Stimulated activated CD8-positive, alpha-beta memory T cell treated with anti-CD3 and anti-CD28 coated beads, Interleukin-4, amount 100 ng/mL, for 4 hours (primary cell): ENCODE measurements at places on chromosomes 5 and 9.

GRCh38 chr5:115475788-115476187, 68.8 kb downstream of the FEM1C start:
- DNase-seq = no peak

DNA sequence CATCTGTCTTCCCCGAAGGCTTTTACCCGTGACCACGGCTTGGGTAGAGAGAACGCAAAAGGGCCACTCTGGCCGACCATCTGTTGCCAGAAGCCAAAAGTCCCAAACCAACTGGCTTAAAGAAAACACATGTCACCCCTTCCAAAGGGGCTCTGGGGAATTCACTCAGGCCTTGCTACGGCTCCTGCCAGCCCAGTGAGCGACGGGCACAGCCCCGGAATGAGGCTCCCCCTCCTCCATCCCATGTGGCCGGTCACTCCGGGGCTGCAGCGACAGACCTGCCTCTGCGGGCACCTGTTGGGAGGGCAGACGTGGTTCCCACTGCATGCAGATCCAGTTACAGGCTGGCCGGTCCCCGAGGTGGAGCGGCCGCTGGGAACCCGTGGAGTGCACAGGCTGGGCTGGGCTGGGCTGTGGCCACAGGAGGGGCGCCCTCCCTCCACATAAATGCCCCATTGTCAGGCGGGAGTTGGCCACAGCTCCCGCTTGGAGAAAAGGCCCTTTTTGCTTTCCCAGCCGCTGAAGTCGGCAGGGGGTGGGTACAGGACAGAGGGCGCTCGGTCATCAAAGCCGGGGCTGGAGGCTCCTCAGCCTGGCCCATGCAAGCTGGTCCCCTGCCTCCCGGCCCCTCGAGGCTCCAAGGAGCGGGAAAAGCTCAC, 19.9 kb downstream of the NOTCH1 start:
- DNase-seq = no peak

DNA sequence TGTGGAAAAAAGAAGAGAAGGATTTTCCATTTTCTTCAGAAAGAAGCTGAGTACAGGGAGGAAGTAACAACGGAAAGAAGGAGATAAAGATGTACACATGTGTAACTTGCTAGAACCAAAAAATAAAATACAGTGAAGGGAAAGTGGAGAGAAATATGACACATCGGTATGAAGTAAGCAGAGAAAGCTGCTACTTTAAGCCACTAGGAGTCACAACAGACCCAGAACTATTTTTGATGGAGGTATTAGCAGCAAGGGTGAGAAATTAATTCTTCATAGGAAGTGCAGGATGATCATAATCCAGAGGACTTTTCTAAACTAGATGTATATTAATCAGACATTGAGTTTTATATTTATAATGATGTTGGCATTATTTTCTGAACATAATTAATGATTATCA, 88.5 kb downstream of the FAM174A start:
- no peak for DNase-seq

DNA sequence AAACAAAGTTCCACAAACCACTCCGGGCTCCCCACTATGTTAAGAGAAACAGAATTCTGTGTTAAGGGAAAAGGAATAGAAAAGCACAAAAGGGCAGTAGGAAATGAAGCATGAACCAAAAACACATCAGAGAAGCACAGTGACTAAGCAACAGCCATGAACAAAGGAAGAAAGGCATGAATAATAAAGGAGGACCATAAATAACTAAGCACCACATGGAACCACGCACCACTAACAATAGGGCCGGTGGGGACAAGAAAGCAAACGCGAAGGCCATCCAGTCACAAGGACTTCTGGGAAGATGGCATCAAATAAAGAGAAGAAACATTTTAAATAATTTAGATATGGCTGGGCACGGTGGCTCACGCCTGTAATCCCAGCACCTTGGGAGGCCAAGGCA, 18.0 kb downstream of the PRUNE2 start:
- DNase-seq = no peak

- no peak for DNase-seq
These were observed 28.5 kb downstream of the TSPAN17 start for GRCh38 chr5:176675676-176676360.

GRCh38 chr9:23590276-23591000, 235.6 kb downstream of the ELAVL2 start:
- no peak for DNase-seq

GRCh38 chr5:6593148-6594016, 39.5 kb downstream of the NSUN2 start:
- DNase-seq = no peak

GRCh38 chr9:127086771-127087170, 35.7 kb downstream of the ANGPTL2 start:
- no peak for DNase-seq

GRCh38 chr5:61896811-61897210, 409.2 kb upstream of the KIF2A start:
- DNase-seq = no peak

GRCh38 chr9:250625-251024, 36.0 kb downstream of the DOCK8 start:
- no peak for DNase-seq

DNA sequence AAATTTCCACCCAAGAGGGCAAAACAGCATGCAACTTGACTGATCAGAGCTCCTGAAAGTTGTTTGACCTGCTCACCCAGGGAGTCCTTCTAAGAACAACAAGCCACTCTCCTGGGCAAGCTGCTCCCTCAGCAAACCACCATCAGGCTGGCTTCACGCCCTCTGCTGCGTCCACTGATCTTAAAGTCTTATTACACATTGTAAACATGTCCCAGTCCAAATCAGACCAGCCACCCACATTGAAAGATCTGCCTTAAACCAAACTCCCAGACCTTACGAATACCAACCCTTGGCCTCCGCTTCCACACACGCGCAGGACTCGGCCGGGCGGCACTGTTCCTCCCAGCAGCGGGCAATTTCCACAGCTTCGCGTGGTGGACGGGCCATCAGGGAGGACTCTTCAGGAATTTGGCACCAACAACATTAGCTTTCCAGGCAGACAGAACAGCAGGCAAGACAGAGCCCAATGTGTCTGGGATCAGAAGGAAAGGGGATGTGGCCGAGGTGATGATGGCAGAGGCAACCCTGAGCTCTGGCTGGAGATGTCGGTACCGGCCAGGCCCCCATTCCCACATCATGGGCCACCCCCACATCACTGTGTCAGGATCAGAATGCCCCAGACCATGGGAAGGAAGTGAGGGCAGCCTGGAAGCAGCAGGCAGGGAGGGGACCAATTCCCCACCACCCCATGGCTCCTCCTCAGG, 56.8 kb downstream of the SEMA4D start:
- DNase-seq = no peak

- DNase-seq = no peak
These were observed 19.6 kb upstream of the TOMM5 start for GRCh38 chr9:37611961-37612360.

- no peak for DNase-seq
These were observed 307.3 kb downstream of the PIK3R1 start for GRCh38 chr5:68522863-68523262.

DNA sequence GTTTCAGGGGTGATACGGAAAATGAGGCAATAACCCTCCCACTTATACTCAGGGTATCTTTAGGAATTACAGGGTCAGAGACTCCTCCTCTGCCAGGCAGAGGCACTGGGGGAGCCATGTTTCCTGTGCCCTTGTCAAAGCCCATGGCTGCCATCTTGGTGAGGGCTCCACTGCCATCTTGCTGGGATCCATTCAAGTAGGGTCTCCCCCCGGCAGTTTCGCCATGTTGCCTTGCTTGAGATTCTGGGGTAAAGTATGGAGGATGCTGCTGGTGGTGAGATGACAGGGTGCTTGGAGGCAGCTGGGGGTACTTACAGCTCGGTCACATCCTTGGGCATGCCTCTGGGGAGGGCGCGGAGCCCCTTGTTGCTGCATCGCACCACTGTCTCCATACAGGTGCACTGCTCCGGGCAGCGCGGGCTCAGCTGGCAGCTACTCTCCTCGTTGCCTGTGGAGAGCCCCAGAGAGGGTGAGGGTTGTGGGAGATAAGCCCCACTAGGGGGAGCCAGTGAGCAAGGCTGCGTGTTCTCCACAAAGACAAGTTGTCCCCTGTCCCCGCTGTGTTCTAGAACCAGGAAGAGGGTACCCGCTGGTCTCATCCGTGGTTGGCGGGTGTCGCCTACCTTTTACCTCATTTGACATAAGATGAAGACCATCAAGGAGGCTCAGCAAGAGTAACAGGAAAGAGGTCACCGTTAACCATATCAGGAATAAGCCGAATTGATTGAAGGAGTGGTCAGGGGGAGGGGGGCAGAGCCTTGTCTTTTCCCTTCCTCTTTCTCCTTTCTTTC, 169.0 kb upstream of the PANK3 start:
- no peak for DNase-seq

- no peak for DNase-seq
These were observed 603.0 kb downstream of the RAB3C start for GRCh38 chr5:59185757-59186385.

- peak; percentile 27 for DNase-seq
These were observed 60.7 kb downstream of the HRH2 start for GRCh38 chr5:175718401-175719108.

GRCh38 chr5:95957561-95958203, 4.0 kb downstream of the ELL2 start:
- no peak for DNase-seq

- DNase-seq = no peak
These were observed 63.2 kb downstream of the COL27A1 start for GRCh38 chr9:114218264-114219120.

GRCh38 chr9:76651119-76651705, 113.0 kb upstream of the PCA3 start:
- DNase-seq = no peak

GRCh38 chr5:113031557-113031956, 55.0 kb downstream of the DCP2 start:
- no peak for DNase-seq

DNA sequence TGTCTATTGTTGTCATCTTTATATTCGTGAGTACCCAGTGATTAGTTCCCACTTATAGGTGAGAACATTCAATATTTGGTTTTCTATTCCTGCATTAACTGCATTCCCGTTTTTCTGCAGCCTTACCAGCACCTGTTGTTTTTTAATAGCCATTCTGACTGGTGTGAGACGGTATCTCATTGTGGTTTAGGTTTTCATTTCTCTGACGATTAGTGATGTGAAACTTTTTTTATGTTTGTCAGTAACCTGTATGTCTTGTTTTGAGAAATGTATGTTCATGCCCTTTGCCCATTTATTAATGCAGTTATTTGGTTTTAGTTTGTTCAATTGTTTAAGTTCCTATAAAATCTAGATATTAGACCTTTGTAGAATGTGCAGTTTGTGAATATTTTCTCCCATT, 546.0 kb upstream of the RORB start:
- no peak for DNase-seq

GRCh38 chr9:95047452-95048224, 269.9 kb downstream of the FANCC start:
- DNase-seq = no peak

- no peak for DNase-seq
These were observed 59.6 kb upstream of the MAN2A1 start for GRCh38 chr5:109630093-109630492.

DNA sequence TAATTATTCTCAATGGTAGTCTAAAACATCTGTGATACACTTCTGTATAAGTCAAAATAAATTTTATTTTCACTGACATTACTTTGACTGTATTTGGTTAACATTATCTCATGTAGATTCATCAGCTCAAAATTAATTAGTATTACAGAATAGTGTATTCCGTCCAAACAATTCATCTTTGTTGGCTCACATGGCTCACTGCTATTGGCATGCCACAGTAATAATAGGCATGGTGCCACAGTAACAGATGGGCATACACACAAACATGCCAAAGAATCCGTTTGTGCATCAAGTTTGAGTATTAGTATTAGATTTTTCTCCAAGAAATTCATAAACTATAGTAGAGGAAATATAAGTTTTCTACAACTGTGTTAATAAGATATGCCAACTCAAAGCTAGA, 14.2 kb downstream of the AP3B1 start:
- DNase-seq = no peak

DNA sequence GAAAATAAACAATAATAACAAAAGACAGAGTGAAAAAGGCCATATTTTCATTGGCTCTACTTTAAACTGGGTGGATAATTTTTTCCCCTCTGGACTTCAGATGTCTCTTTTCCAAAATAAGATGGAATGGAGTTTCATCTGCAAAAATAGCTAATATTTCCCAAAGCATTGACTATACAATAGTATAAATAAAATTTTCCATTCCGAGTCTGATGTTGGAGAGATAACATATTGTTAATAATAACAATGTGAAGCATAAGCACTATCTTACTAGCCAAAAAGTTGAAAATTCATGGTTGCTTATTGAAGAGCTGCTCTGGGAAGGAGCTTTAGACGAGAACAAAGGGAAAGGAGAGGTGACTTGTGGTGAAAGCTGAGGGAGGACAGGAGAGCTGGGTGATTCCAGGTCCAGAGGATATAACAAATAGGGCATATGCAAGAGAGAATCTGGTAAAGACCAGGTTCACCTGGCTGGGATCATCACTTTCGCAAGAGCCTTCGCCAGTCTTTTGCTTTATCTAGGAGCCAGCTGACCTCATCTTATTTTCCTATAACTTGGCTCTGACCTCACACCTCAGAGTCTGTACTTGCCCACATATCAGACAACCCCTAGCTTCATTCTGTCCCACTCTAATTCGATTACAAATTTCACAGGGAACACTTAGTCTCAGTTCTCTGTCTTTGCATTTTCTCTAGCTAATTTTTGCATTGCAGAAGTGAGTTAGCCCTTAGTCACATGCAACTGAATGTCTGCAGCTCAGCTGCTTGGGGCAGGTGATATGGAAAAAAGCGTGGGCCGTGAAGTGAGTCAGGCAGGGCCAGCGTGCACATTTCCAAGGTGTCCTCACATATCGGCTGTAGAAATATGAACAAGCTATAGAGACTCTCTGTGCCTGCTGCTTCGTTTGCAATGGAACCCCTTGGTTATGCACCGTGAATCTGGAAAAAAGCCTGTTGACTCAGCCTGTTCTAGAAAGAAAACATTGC, 7.6 kb upstream of the ZNF474 start:
- no peak for DNase-seq
